Omental fat pad (tissue), 4 donors: ENCODE measurements at places on chromosomes 13 and 19. TPM values are rescaled to one million over a fixed set of nuclear protein-coding genes. Genes with fewer than 3 reads are reported as not detected.
A peak's percentile ranks its signal among the peaks of the same experiment; 100 is the strongest.

- DNase-seq: peak; percentile 40
Observed at GRCh38 chr19:44718441-44719261, 19.7 kb downstream of the CEACAM16 start.

GRCh38 chr19:39399668-39400050 lies 7.0 kb upstream of the ZFP36 start:
- DNase-seq: no peak

- no peak for DNase-seq
Observed at GRCh38 chr19:3397266-3398022, 31.1 kb downstream of the NFIC start.

DNA sequence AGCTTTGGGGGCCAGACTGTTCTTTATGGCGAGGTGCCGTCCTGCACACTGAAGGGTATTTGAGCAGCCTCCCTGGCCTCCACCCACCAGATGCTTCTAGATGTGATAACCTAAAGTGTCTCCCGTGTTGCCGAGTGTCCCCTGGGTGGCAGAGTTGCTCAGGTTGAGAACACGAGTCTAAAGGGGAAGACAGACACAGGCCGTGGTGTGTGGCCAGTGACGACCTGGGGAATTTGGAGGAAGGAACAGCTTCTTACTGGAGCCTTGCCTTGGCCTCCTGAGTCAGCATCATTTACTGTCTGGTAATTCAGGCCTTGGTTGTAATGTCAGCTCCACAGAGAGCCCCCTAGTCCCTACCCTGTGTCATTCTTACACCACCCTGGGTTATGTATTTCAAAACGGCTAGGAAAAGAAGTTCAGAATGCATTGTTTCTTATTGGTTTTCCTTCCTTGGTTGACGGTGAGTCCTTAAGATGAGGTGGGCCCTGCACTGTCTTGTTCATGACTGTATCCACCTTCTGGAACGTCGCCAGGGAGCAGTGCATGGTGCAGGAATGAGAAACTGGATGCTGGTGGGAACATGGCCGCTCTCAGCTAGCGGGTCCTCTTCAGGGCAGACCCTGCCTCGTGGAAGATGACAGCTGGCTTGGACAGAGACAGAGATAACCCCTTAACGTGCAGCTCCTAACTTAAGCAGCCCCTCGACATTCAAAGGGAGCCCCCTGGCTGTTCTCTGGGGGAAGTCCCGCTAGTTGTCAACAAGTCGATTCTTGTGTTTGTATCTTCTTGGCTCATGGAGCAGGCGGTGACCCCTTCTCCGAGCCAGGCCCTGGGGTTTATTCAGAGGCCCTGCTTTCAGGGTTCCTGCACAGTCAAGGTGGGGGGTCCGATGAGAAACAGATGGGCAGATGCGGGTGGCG lies 7.2 kb downstream of the SIN3B start:
- no peak for DNase-seq

GRCh38 chr13:78102121-78102677 lies 183.6 kb upstream of the EDNRB start:
- DNase-seq: no peak

DNA sequence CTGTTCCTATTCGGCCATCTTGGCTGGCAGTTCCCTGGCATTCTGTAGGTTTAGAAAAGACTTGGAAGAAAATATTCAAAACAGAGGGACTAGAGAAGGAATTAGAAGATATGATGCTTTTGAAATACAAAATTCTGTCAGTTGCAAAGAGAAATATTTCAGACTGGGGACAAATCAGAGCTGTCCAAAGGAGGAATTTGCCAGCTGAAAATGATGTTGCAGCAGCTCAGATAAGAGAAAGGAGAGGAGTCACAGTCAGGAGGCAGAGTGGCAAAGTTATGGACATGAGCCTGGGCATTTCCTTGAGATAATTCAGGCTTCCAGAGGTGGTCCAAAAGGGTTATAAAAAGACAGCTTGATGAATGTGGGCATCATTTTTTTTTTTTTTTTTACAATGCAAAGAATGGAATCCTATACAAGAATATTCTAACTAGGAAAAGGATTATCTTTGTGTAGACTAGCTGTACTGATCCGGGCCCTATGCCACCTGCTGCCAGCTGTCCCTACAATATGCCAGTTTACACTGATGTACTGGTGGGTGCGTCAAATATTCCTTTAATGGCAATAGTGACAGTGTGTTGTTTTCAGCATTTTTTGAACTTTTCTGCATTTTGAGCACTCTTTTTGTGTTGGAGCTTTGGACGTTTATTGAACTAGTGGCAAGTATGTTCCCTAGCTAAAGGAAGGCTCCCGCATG lies 31.8 kb upstream of the CBY2 start:
- no peak for DNase-seq

DNA sequence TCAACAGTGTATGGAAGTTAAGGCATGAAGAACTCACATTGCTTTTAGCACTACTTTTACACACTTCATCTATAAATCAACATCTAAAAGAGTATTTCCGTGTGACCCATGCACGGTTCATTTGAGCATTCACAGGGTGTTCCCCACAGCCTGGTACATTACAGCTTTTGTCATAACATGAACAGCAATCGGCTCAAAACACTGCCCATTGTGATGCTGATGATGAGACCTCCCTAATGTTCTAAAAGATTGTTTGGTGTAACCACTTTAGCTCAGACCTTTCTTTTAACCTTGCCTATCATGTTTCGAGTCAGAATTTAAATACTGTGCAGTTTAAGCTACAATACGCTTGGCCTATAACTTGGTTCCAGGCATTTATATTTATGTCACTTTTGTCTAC lies 4.1 kb upstream of the KLF5 start:
- no peak for DNase-seq

DNA sequence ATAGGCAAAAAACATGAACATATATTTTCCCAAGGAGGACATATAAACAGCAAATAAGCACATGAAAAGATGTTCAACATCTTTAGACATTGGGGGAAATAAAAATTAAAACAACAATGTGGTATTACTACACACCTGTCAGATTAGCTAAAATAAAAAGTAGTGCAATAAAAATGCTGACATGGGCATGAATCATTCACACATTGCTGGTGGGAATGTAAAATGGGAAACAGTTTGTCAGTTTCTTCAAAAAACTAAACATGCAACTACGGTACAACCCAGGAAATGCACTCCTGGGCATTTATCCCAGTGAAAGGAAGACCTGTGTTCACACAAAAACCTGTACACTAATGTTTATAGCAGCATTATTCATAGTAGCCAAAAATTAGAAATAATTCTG lies 5.3 kb upstream of the SUCLA2 start:
- no peak for DNase-seq

DNA sequence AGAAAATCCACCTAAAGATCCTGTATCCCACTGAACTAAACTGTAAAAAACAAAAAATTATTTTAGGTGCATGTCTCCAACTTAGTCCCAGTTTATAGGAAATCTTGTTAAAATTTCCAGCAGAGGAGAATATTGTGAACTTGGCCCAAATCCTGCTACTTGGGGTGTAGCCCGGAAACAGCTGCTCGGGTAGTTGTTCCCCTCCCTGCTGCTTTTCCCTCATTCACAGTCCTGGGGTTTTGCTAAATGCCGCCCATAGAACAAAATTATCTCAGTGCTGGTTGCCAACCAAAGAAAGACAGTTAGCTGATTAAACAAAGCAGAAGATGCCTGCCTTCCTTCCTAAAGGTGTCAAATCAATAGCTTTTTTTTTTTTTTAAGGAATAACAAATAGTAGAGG lies 330.5 kb upstream of the KLF12 start:
- DNase-seq: no peak

DNA sequence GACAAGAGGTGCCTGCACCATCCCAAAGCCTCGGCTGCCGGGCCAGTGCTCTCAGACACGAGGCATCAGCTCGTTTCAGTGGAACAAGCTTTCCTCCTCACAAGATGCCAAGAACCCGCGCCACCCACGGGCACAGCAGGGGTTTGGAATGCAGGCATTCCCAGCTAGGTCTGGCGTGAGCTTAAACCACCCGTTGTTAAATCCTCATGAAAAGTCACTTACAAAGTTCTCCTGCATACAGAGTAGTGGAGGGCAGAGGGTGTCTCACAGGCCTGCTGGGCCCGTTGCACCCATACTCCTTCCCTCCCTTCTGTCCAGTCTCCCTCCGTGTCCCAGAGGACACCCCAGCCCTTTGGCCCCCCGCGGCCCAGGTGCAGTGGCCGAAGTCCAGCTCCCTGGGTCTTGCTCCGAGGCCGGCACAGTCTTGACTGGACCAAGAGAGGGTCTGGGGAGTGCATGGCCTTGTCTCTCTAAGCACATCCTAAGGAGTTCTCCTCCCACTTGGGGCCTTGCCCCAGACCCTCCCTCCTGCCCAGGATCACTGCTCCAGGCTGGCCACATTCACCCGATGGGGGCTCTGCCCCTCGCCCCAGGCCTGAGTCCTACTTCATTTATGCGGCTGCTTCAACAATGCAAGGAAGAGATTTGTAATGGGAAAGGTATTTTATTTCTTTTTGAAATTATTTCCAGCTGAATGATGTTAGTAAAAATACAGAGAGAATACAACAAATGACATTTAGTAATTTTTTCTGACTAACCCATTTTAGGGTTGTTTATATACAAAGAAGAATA lies 35.2 kb upstream of the GRTP1 start:
- no peak for DNase-seq

Gene SIGLEC11
- 3.3 TPM for total RNA-seq

Gene C3
- 1,035 TPM for total RNA-seq
